Stimulated activated CD4-positive, alpha-beta T cell treated with anti-CD3 and anti-CD28 coated beads, Interleukin-12 subunit alpha, Interleukin-12 subunit beta, amount 100 ng/mL, for 48 hours (primary cell): ENCODE measurements at places on chromosomes 4 and X.

DNA sequence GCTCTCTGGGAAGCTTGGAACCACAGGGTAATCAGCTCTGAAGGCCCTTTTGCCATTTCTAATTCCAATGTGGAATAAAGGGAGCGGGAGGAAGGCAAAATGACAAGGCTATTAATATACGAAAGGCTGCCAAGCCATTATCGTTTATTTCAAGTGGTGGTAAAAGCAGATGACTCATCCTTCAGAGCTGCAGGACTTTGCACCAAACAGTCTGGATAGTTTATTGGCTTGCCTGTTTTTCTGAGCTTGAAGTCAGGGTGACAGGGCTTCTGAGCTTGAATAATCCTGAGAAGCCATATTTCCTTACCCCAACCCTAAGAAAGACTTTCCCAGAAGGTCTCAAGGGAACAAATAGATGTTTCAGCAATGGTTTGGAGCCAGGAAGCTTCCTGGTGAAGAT, 7.7 kb upstream of the GABRE start:
- DNase-seq, result no peak

- DNase-seq, result no peak
Observed at GRCh38 chr4:173821036-173821435, 291.0 kb upstream of the HAND2 start.

GRCh38 chrX:13220916-13221315, 98.9 kb downstream of the ATXN3L start:
- no peak for DNase-seq

DNA sequence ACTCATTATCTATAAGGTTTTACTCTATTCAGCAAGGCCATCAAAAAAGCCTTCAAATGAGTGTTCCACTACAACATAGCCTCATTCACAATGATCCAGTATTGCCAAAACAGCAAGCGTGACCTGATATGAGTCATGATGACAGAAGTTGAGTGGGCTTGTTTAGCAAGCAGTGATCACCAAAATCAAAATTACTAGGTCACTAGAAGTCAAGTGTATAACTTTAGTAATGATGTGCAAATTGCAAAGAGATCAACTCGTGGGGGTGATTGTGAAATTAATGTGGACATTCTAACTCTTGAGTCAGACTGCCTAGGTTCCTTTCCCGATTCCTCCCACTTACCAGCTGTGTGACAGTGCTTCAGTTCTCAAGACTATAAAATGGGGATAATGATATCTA, 124.5 kb downstream of the CHM start:
- DNase-seq, result no peak

- no peak for DNase-seq
Observed at GRCh38 chr4:45646885-45647590, 476.8 kb downstream of the GABRG1 start.

DNA sequence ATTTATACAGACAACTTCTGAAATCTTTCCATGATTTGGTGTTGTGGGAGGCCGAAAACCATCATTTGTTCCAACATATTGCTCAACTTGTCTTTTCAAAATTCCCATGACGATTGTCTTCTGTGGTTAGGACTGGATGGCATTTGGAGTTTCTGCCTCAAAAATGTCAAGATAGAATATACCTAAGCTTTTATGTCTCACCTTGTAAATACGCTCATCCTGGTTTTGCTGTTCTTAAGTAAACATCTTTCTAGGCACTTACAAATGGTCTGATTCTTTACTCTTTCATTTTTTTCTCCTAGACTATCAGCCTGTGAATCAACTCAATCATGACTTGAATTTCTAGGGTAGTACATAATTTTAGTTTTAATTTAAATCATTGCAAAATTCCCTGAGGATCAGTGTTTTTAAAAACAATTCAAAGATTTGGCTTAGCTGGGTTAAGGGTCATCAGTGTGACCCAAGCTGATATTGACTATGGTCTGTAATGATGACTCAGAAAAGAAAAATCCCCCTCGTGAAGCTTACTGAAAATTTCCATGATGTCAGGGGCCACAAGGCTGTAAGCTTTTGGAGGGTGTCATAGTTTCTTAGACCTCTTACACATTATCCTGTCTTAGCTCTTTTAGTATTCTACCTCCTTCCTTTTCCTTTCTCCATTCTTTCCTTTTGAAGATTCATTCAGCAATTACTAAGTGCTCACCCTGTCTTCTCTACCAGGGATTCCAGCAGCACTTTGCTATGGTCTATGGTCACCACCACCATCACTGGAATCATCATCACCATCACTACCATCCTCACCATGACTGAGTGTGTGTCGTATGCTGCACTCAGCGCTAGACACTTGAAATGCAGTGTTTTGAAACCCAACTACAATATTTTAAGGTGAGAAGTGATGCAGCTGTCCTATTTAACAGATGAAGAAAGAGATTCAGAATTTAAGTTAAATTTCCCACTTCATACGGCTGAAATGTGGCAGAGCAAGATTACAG, 124.4 kb downstream of the CPE start:
- no peak for DNase-seq

GRCh38 chrX:25052798-25053534, 37.2 kb upstream of the ARX start:
- no peak for DNase-seq

GRCh38 chr4:152942346-152942745, 6.2 kb downstream of the FHDC1 start:
- no peak for DNase-seq

DNA sequence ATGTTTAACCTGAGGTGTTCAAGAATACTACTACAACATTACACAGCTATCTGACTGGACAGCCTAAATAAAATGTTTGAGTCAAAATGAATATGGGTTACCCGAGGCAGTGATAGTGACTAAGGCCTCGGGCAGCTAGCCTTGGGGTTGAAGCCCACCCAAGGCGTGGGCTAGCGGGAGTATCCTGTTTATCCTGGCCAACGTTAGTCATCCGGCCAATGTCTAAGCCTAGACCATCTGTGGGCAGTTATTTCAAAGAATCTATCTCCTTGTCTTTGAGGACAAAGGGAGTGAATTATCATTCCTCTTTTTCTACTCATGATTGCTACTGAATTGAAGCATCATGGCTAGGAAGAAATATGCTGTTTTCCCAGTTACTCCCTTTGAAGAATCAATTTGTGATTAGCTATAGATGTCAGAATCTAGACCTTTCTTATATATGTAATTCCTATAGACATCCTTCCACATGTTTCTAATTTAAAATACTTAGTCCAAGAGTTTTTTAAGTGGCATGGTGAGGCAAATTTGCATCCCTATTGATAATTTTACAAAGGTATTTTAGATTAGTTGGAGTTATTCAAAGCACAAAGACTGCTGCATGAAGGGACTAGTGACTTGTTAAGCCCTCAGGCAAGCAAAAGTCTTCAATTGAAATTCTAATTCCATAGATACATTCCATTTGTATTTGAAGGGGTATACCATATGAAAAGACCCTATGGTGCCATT, 6.0 kb upstream of the PDGFC start:
- no peak for DNase-seq

DNA sequence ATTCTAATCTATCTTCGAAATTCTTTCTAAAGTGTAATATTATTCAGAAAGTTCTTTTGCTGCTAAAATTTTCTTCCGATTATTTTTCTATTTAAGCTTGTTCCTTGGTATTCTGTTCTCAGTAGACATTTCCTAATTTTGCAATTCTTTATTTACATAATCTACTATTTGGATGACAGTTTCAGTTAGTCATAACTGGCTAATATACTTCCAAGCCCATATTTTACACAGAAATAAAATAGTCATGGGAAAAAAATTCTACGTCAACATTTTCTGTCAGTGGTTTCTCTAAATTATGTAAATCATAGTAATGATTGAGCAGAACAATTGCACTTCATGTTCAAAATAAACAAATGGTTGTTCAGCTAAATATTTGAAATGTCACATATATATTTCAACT, 178.0 kb upstream of the ANKRD50 start:
- no peak for DNase-seq

- DNase-seq, result no peak
Observed at GRCh38 chr4:30719454-30720020, 632 bp upstream of the PCDH7 start.

DNA sequence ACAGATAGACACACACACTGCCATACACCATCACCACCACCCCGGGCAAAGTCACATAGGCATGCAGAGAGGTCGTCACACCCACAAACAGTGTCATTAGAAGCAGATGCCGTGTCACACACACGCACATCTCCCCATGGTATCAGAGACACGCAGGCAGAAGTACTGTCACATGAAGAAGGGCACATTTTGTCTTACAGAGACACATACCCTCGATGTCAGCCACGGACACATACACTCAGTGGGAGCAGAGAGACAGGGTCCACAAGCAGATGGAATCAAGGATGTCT, 3.3 kb downstream of the NALF2 start:
- no peak for DNase-seq

DNA sequence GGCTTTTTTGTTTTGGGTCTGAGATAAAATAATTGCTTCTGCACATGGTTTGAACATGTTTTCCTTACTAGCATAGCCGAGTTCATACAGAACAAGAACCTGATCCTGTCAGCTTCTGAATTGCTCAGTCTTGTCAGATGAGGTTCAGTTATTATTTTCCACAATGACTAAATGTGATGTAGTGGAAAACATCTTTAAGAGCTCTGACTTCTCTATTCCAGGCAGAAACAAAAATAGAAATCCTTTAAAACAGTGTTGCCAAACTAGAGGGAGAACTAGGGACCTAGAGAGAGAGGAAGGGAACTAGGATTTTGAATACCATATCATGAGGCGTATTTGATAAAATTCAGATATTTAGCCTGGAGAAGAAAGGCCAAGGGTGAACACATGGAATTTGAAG, 2.0 kb downstream of the ATP6AP2 start:
- DNase-seq, result no peak

- no peak for DNase-seq
Observed at GRCh38 chrX:13357925-13358324, 38.1 kb upstream of the ATXN3L start.

DNA sequence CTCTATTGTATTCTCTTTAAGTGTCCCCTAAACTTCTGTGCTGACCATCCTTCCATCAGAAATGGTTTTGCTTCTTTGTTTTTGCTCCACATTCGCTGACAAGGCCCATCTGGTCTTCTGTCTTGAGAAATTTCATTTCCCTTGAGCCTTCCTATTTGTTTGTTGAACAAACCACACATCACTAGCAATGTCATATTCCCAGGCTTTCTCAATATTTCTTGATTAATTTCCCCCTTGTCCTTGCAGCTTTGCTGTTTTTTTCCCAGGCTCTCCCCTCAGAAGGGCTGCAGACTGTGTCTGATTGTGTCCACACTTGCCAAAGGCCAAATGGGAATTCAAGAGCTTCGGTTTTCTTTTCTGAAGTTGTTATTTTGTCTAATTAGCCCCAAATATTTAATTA, 158.9 kb downstream of the MID1IP1 start:
- no peak for DNase-seq

- DNase-seq, result no peak
Observed at GRCh38 chrX:152154050-152154449, 15.7 kb upstream of the MAGEA10 start.

DNA sequence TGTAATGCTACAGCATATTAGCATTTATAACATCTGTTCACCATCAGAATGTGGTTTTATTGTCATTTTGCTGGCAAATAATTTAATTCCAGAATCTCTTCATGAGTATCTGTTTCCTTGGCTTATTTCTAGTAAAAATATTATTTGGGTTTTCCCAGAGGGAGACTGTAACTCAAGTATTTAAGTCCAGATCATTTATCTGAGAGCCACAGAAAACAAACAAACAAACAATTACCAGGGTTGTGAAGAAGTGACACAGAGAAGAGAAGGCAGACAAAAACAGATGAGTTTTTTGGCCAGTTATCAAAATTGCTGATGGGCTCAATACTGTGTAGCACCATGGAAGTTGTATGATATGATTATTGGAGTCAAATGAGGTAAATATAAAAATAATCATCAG, 515.1 kb downstream of the TECRL start:
- DNase-seq, result no peak

DNA sequence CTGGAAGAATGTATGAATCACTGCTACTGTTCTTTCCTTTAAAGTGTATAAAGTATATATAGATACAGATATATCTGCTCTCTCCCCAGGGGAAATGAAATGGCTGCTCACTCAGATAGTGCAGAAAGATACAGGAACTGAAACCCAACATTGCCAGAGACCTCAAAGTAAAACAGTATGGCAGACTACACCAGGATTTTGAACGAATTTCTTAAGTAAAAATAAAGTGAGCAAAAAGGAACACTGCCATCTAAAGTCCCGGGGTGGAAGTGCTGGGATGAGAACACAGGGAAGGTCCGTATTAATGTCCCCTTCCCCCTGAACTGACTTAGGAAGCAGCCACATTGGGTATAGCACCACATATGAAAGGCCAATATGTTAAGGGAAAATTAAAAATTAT, 93.4 kb downstream of the TMA16 start:
- DNase-seq, result no peak

- DNase-seq, result no peak
Observed at GRCh38 chr4:20393486-20394100, 141.9 kb downstream of the SLIT2 start.

GRCh38 chr4:48329976-48330375, 11.4 kb upstream of the SLAIN2 start:
- no peak for DNase-seq

GRCh38 chr4:149595500-149595899, 220.1 kb downstream of the IQCM start:
- DNase-seq, result no peak

DNA sequence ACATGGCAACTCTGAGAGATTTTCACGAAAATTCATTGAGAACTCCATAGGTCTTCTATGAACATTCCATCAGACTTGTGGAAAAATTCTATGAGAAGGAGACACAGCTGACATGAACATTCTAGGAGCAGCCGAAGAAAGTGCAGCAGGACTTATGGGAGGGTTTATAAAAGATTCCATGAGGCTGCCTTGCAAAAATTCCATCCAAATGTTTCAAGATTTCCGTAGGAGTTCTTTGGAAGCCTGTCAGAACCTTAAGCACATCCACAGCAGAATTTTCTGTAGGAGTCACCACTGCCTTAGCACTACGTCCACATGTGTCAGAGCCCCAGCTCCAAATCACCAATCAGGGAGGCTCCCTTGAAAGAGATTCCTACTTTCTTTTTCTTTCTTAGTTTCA, 67.0 kb upstream of the MSX1 start:
- no peak for DNase-seq

DNA sequence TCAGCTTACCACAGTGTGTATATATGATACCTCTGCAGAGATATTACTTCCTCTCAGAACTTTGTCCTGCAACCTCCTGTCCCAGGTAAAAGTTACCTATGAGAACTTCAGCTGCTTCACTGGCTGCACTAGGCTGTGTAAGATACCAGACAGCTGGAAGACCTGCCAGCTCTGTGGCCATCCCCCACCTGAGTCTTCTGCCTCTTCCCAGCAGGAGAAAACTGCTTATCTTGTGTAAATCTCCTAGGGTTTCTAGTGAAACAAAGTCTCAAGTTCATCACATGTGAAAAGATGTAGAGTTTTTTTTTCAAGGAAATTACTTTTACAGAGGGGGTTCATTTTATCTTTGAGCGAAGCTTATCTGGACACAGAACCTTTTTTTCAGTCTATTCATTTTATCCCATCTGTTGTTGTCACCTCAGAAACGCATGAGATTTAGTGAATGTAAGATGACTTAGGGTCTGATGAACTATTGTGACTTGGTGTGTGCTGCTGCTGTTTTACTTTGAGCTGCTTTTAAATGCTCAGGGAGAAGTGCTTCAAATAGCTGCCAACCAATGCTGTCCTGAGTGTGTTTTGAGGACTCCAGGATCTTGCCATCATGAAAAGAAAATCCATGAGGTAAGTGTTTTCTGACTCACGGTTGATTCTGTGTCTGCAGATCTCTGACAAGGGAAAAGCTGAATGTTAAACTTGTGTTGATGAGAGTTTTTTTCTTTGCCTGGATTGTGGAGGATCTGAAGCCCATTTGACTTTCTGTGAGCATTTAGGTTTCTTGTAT, 187.8 kb downstream of the FRAS1 start:
- no peak for DNase-seq

GRCh38 chr4:176137631-176138030, 57.8 kb downstream of the SPATA4 start:
- no peak for DNase-seq
